ENCODE measurements at places on chromosomes 2 and 18.

- no peak overlapping the region for H3K4me3 ChIP-seq
- H3K27ac ChIP-seq, result no peak overlapping the region
- no peak for DNase-seq
- H3K36me3 ChIP-seq, result no peaks in the 10 kb centered on the region
- H3K27me3 ChIP-seq, result peaks cover 32% of the 10 kb centered on the region
- H3K4me1 ChIP-seq, result peaks cover 30% of the 10 kb centered on the region
Measured at GRCh38 chr2:72143441-72144273, 4.0 kb downstream of the CYP26B1 start.

DNA sequence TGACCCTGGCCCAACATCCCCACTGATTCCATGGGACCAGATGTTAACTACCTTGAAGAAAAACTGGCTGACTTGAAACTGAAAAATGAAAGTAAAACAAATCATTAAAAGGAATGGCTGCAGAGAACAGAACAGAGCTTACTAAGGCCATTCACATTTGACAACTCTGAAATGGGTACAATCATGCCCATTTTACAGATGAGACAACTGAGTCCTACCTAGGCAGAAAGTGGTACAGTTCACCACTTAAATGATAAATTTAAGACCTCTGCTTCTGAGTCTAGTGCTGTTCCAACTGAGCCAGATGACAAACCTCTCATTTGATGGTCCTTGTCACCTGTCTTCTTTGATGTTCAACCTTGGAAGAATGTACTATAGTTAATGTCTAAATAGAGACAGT lies 65.8 kb downstream of the THNSL2 start:
- H3K4me3 ChIP-seq, result no peak overlapping the region
- no peaks in the 10 kb centered on the region for H3K36me3 ChIP-seq
- H3K4me1 ChIP-seq, result no peaks in the 10 kb centered on the region
- no peaks in the 10 kb centered on the region for H3K27me3 ChIP-seq
- no peak for DNase-seq

DNA sequence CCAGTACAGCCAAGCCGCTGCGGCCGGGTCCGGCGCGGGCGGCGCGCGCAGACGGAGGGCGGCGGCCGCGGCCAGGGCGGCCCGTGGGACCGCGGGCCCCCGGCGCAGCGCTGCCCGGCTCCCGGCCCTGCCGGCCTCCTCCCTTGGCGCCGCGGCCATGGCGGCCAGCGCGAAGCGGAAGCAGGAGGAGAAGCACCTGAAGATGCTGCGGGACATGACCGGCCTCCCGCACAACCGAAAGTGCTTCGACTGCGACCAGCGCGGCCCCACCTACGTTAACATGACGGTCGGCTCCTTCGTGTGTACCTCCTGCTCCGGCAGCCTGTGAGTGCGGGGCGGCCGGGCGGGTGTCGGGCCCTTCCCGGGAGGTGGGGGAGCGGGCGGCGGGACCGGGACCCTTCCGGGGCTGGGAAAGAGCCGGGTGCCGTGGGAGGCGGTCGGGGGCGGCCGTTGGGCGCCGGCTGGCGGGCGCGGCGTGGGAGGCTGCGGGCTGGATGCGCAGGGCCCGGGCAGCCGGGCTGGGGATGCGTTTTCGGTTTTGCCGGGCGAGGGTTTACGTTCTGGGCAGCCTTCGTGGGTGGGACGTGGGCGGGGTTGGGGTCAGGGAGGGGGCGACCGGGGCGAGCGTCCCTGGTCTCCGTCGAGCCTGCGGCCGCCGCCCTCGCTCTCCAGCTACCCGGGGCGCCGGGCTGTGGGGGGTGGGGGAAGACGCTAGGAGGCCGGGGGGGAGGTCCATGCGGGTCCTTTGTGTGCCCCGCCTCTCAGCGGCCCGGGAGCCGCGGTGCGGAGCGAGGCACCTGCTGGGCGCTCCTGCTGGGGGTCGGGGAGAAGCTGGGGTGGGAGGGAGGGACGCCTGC lies 537 bp downstream of the AGFG1 start:
- H3K27me3 ChIP-seq, result no peaks in the 10 kb centered on the region
- peak; percentile 8 for DNase-seq
- no peaks in the 10 kb centered on the region for H3K36me3 ChIP-seq
- H3K4me1 ChIP-seq, result peaks cover 22% of the 10 kb centered on the region

GRCh38 chr2:86768189-86768949 lies 22.3 kb downstream of the CD8A start:
- H3K27ac ChIP-seq, result no peak overlapping the region
- no peak overlapping the region for H3K4me3 ChIP-seq
- peaks cover 61% of the 10 kb centered on the region for H3K36me3 ChIP-seq
- no peaks in the 10 kb centered on the region for H3K4me1 ChIP-seq
- no peaks in the 10 kb centered on the region for H3K27me3 ChIP-seq

GRCh38 chr2:69815717-69816116 lies 13.7 kb upstream of the GMCL1 start:
- H3K36me3 ChIP-seq, result no peaks in the 10 kb centered on the region
- DNase-seq, result no peak
- no peaks in the 10 kb centered on the region for H3K4me1 ChIP-seq
- no peak overlapping the region for H3K27ac ChIP-seq
- H3K27me3 ChIP-seq, result no peaks in the 10 kb centered on the region

- H3K4me1 ChIP-seq, result peaks cover 6% of the 10 kb centered on the region
- no peak for DNase-seq
- no peaks in the 10 kb centered on the region for H3K27me3 ChIP-seq
- H3K36me3 ChIP-seq, result no peaks in the 10 kb centered on the region
- peak overlapping the region; percentile 68 for H3K4me3 ChIP-seq
Measured at GRCh38 chr2:219205981-219206327, 628 bp upstream of the ZFAND2B start.

- DNase-seq, result no peak
- H3K36me3 ChIP-seq, result no peaks in the 10 kb centered on the region
- H3K4me1 ChIP-seq, result no peaks in the 10 kb centered on the region
- no peak overlapping the region for H3K27ac ChIP-seq
Measured at GRCh38 chr2:236351966-236352525, 87.8 kb upstream of the ASB18 start.

DNA sequence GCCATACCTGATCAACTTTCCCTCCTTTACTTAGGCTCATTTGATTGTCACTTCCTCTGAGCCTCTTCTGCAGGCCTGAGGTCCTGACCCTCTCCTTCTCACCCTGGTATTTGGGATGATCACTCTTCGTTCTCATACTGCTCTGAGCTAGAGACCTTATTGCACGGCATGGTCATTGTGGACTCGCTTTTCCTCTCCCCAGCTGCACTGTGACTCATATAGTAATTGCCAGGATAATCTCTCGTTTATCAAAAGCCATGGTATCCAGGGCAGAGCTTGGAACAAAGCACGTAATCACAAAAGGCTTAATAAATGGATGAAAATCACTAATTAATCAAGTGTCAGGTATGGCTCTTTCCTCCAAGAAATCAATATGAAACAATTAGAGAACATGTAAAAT lies 40.9 kb upstream of the TRIB2 start:
- H3K27ac ChIP-seq, result no peak overlapping the region
- no peaks in the 10 kb centered on the region for H3K36me3 ChIP-seq
- no peaks in the 10 kb centered on the region for H3K4me1 ChIP-seq
- no peaks in the 10 kb centered on the region for H3K27me3 ChIP-seq

- H3K36me3 ChIP-seq, result peaks cover 7% of the 10 kb centered on the region
- H3K27ac ChIP-seq, result no peak overlapping the region
- DNase-seq, result no peak
- H3K4me1 ChIP-seq, result no peaks in the 10 kb centered on the region
Measured at GRCh38 chr2:149561309-149561926, 26.2 kb downstream of the MMADHC start.

- H3K27ac ChIP-seq, result peak overlapping the region; percentile 85
- peaks cover 34% of the 10 kb centered on the region for H3K4me1 ChIP-seq
- no peak for DNase-seq
- no peak overlapping the region for H3K4me3 ChIP-seq
Measured at GRCh38 chr2:85854897-85855296, 33.9 kb downstream of the ST3GAL5 start.

GRCh38 chr2:229673676-229674075 lies 40.7 kb downstream of the DNER start:
- DNase-seq, result no peak
- no peaks in the 10 kb centered on the region for H3K4me1 ChIP-seq
- peaks cover 5% of the 10 kb centered on the region for H3K27me3 ChIP-seq
- H3K27ac ChIP-seq, result no peak overlapping the region
- H3K36me3 ChIP-seq, result no peaks in the 10 kb centered on the region

DNA sequence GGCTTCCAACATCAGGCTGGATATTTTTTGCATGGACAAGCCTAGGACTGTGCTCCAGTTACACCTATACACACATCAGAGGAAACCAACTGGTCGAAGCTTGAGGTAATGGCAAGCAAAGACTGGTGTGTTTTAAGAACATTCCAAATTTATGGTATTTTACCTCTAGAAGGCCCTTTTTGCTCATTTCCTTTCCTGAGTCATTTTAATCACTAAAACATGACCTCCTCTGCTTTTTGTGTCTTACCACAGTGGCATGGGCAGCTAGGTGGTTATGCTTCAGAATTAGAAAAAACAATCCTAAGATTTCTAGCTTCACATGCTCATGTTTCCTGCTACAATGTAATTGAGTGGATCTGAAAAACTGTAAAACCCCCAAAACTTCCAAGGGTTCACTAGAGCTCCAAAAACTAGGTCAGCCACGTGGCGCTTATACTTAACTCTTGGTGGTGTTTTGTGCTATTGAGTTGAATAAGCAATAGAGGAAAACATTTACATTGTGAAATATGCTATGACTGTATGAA lies 30.6 kb upstream of the CHRNA1 start:
- no peak for DNase-seq
- H3K4me3 ChIP-seq, result no peak overlapping the region
- H3K27me3 ChIP-seq, result no peaks in the 10 kb centered on the region
- H3K4me1 ChIP-seq, result no peaks in the 10 kb centered on the region
- no peak overlapping the region for H3K27ac ChIP-seq
- H3K36me3 ChIP-seq, result no peaks in the 10 kb centered on the region

DNA sequence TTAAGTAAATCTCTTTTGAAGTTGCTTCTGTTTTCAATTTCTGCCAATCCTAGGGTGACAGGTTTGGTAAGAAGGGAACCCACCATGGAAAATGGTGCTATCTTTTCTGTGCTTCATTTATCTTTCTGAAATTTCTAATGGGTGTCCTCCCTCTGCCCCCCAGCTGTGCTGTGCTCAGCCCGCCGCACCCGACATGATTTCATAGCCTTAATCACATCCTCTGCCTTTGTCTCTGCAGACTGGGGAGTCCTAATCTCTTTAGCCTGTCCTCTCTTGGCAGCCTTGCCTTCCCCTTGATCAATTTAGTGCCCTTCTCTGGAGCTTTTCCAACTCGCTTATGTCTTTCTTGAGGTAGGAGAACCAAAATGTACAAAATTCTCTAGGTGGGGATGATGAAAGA lies 49.3 kb downstream of the DNMT3A start:
- H3K4me3 ChIP-seq, result no peak overlapping the region
- H3K27me3 ChIP-seq, result no peaks in the 10 kb centered on the region
- peaks cover 27% of the 10 kb centered on the region for H3K4me1 ChIP-seq
- H3K27ac ChIP-seq, result no peak overlapping the region
- DNase-seq, result no peak
- H3K36me3 ChIP-seq, result no peaks in the 10 kb centered on the region

DNA sequence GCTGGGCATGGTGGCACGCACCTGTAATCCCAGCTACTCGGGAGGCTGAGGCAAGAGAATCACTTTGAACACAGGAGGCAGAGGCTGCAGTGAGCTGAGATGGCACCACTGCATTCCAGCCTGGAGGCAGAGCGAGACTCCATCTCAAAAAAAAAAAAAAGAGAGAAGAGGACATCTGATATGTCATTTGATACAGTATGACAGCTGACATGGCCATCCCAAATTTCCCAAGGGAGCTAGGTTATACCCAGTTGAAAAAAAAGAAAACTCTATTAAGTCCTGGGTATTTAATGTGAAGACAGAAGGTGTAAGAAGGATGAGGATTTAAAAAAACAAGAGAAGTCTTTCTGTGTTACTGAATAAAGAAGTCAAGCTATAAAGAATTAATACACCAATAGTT lies 23.3 kb downstream of the CLASP1 start:
- no peaks in the 10 kb centered on the region for H3K36me3 ChIP-seq
- H3K27ac ChIP-seq, result no peak overlapping the region
- H3K4me1 ChIP-seq, result no peaks in the 10 kb centered on the region
- H3K27me3 ChIP-seq, result no peaks in the 10 kb centered on the region
- DNase-seq, result no peak

DNA sequence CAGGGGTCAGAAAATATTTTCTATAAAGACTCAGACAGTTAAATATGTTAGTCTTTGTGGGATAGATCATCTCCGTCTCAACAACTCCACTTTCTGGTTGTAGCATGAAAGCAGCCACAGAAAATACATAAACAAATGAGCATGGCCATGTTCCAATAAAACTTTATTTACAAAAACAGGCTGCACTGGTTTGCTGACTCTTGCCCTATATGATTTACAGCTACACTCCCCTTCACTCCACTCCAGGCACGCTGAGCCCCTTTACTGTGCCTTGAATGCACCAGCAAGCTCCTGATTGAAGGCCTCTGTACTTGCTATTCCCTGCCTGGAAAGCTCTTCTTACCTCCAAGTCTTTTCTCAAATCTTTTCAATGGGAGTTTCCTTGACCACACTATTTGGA lies 5.8 kb upstream of the STAMBP start:
- peaks cover 2% of the 10 kb centered on the region for H3K4me1 ChIP-seq
- no peak overlapping the region for H3K4me3 ChIP-seq

DNA sequence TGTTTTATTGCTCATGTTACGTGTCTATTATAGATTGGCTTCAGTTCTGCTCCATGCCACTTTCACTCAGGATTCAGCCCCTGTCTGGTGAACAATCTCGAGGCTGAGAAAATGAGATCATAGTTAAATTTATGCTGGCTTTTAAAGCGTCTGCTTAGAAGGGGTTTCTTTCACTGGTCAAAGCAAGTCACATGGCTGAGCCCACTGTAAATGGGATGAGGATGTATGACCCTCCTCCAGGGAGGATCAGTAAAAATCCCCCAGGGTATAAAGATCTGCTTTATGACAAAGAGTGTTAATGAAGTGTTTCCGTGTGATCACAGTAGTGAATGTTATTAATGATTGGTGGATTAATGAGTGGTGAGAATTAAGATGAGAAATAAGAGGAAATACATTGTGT lies 6.2 kb upstream of the PLCL1 start:
- no peak for DNase-seq
- no peaks in the 10 kb centered on the region for H3K36me3 ChIP-seq
- peaks cover 2% of the 10 kb centered on the region for H3K4me1 ChIP-seq
- no peak overlapping the region for H3K27ac ChIP-seq
- H3K27me3 ChIP-seq, result no peaks in the 10 kb centered on the region

DNA sequence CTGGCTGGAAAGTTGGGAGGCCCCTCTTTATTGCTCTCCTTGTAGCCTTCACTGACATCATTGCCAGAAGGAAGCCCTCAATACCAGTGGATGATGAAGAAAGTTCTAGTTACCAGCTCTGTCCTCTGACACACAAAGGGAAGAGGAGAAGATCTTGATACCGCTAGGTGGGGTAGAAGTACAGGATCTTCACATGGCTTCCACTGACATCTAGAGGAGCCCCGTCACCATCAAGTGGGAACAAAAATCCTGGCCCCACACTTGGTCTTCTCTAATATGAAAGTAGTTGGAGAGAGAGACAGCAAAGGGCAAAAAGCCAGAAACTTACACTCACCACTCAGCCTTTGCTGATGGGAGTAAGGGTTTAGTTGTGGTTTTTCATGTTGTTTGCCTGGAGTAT lies 12.4 kb downstream of the XIRP2 start:
- H3K27ac ChIP-seq, result no peak overlapping the region
- H3K4me3 ChIP-seq, result no peak overlapping the region
- no peak for DNase-seq
- no peaks in the 10 kb centered on the region for H3K27me3 ChIP-seq
- H3K36me3 ChIP-seq, result no peaks in the 10 kb centered on the region

- H3K4me3 ChIP-seq, result no peak overlapping the region
- no peak for DNase-seq
- H3K36me3 ChIP-seq, result peaks cover 50% of the 10 kb centered on the region
- no peak overlapping the region for H3K27ac ChIP-seq
- H3K4me1 ChIP-seq, result peaks cover 49% of the 10 kb centered on the region
- no peaks in the 10 kb centered on the region for H3K27me3 ChIP-seq
Measured at GRCh38 chr2:12725233-12726187, 8.8 kb downstream of the TRIB2 start.

Measured in effector memory CD4-positive, alpha-beta T cell (primary cell).